ENCODE measurements at places on chromosomes 16 and 17.

GRCh38 chr16:3305109-3306068 lies at the start of the genes TIGD7 and ZNF75A:
Gene TIGD7 (minus strand): TSS chr16:3305430. CDS start chr16:3300614, 4,816 bp downstream.
Gene ZNF75A (plus strand): TSS chr16:3305497. CDS start chr16:3308429, 2,932 bp downstream.
- peak; percentile 58 for DNase-seq

- DNase-seq, result no peak
These were observed 16.3 kb downstream of the MYL4 start for GRCh38 chr17:47225436-47225858.

- DNase-seq, result no peak
These were observed 358.4 kb upstream of the CDH5 start for GRCh38 chr16:66008136-66008535.

- no peak for DNase-seq
These were observed 665 bp upstream of the GRIN2C start for GRCh38 chr17:74860229-74860871.

DNA sequence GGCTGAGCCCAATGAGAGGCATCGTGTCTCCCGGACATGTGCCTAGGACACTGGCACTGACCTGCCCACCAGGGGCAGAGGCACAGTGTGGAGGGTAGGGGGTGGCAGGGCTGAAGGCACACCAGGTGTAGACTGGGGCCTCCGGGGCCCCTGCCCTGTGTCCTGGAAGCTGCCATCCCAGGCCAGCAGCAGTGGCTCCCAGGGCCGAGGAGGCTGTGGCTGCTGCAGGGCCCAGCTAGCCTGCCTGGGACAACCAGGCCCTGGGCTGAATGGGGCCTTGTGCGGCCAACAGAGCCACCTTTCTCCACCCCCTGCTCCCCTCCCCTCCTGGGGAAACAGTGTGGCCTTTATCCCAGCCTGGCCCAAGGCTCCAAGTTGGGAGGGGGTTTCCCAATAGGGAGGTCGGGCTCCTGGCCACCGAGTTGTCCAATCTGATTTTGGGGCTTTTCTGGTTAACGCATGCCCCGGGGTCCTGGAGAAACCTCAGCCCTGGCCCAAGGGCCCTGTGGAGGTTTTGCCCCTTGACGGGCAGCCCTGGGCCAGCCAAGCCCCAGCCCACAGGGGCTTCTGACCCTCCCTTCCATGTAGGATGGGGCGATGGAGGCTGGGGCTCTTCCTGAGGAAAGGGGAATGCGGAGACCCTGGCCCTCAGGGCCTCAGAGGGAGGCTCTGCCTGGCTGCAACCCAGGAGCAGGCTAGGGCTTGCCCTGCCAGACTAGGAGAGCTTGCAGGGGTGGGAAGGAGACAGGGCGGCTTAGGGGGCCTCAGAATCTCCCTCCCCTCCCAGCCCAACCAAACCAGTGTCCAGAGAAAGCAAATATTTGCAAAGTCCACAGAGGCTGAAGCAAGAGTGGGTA lies 4.2 kb downstream of the MTSS2 start:
- DNase-seq, result no peak

DNA sequence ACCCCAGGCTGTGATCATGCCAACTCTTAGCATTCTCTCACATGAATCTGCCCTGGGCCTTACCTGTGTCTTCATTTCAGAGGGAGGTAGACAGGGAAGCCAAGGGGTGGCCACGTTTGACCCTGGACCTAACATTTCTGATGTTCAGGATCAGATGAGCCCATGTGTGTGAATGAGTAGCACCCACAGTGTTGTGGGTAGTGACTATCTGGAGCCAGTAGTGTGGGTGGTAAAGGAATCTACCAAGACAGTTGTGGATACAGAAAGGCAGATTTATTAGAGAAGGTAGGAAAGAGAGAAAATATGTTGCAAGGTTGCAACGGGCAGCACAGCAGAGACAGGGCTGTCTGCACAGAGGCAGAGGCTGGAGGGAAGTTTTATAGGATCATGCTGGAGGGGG lies 60.5 kb downstream of the TK2 start:
- no peak for DNase-seq

DNA sequence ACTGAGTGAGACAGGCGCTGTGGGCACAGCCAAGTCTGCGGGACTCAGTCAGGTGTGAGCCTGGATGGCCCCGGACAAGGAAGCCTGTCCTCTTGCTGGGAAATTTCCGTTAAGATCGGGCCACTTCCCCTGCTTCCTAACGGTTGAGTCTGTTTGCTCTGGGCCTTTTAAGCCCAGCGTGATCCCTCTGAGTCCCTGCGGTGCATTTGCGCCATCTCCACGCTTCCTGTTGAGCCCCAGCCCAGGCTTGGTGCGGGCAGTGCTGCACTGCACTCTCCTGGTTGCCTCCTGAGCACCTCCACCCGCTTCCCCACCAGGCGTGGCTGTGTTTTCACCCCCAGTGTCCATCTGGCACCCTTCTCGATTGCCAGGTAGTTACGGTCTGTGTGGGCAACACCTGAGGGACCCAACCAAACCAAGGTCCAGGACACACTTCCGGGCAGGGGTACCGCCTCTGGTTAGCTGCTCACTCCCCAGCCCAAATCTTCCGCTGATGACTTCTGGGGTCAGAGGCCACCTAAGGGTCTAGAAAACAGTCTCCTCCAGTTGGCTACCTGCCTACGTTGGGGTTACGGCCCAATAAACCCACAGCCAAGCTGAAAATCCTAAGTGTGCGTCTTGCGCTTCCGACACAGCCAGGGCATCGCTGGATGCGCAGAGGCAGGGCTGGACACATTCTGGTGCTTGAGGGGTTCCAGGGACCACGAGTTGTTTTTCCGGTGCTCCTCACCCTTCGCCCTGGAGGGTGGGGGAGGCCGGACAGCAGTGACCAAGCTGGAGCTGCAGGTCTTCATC lies 1.4 kb upstream of the SLC25A10 start:
- DNase-seq, result no peak

DNA sequence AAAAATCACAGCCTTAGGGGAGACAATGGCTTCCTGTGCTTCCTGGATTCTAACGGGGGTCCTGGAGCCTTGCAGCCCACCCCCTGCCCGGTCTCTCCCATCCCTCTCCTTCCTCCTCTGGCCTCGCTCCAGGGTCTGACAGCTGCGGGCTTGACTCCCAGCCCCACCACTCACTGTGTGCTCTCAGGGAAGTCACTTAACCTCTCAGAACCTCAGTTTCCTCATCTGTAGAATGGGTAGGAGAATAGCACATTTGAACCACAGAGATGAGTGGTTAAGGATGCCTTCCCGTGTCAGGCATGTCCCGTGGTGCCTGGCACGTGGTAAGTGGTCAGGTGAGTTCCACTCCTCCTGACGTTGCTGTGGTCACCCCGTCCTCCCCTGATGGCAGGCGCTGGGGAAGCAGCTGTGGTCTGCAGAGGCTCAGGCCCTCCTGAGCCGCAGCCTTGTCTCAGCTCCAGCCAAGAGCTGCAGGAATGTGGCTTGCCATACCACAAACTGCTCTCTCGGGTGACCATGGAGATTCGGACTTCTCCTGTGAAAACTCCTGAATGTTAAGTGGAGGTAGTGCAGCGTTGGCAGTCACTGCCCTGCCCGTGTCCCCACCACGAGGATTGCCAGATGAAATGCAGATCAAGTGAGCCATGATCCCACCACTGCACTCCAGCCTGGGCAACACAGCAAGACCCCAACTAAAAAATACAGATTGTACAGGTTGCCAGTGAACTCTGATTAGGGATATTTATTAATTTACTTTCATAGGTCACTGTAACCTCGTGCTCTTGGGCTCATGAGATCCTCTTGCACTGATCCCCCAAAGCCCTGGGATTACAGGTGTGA lies 85.7 kb downstream of the NT5M start:
- DNase-seq, result no peak

DNA sequence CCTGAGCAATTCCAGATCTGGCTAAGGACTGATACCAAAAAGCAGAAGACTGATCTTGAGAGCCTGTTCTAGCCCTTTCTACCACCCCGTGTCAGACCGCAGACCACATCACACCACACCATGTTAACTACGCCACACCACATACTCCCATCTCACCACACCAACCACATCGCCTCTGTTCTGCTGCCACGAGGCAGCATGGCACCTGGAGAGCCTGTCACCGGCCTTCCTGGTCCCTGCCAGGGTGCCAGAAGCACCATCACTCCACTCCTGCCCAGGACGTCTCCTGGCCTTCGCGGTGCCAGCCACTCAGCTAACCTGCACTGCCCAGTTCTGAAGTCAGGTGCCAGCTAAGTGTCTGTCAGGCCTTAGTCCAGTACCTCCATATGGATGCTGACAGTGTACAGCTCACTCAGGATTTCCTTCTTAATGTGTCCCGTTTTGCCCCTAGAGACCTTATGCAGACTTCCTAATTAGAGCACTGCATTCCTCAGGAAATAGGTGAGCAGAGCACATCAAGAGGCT lies 37.2 kb upstream of the BCAR1 start:
- DNase-seq, result peak; percentile 46

DNA sequence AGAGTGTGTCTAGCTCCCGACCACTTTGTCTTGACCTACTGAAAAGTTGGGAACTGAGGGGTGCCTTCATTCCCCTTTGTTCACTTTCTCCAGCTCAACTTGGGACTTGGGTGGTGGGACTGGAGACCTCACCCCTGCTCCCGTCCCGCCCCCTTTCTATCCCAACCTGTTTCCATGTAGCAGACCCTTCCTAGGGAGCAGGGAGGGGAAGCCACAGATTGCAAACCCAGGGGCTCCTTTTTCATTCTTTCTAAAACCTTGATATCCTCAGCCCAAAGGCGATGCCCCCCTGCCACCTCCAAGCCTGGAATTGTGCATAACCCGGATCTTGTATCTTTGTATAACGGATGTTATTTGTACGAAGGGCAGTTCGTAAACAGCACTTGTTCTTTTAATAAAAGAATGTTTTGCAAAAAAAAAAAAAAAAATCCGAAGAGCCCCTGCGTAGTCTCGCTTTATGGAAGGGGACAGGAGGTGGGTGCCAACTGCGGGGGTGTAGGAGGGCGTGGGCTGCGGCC lies 714 bp upstream of the CISD3 start:
- no peak for DNase-seq

GRCh38 chr17:61239327-61239726 lies 160.3 kb upstream of the TBX2 start:
- DNase-seq, result no peak

DNA sequence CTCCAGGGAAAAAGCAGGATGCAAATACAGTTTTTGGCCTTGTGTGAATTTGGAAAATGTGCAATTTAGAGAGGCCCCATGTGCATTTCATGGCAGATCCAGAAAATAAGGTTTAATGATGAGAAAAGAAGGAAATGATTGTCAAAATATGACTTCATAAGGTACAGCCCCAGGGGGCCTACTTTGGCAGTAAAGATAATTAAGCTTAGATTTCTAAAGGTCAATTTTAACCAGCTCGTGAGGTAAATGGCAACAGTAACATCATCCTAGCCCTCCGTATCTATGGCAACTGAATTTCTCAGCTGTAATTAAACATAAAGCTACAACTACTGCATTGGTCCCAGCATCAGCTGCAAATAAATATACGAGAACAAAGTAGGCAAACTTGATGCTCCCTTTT lies 30.0 kb upstream of the PRSS54 start:
- DNase-seq, result no peak

- DNase-seq, result no peak
These were observed 213.1 kb downstream of the SEC14L1 start for GRCh38 chr17:77353684-77354419.

- no peak for DNase-seq
These were observed 167.9 kb downstream of the CCT6B start for GRCh38 chr17:34793231-34793908.

DNA sequence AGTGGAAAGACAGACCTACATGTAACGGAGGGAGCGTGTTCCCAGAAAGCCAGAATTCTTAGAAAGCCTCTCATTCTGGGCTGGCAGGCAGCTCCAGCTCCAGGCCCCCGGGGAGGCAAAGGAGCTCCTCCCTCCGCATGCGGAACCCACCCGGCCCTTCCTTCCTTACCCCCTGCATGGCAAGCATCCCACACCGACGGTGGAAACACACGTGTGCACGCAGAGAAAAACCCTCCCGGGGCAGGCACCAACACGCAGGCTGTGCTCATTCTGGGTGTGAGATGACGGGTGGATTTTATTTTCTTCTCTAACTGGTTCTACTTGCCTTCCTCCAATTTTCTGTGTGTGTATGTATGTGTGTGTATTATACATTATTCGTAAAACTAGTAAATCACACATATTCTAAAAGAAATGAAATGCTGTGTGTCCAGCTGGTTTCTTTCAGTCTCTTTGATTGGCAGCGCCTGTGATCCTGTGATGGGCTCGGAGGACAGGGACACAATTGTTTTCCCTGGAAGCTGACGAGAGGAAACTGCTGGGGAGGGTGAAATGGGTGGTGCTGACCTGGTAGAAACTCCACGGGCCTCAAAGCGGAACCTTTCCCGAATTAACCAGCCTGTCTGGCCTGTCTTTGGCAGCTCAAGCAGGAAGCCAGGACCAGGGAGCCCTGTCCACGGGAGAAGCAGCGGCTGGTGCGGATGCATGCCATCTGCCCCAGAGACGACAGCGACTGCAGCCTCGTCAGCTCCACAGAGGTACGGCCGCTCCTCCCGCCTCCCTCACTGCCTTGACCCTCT lies 22.2 kb downstream of the CARD14 start:
- DNase-seq, result no peak

DNA sequence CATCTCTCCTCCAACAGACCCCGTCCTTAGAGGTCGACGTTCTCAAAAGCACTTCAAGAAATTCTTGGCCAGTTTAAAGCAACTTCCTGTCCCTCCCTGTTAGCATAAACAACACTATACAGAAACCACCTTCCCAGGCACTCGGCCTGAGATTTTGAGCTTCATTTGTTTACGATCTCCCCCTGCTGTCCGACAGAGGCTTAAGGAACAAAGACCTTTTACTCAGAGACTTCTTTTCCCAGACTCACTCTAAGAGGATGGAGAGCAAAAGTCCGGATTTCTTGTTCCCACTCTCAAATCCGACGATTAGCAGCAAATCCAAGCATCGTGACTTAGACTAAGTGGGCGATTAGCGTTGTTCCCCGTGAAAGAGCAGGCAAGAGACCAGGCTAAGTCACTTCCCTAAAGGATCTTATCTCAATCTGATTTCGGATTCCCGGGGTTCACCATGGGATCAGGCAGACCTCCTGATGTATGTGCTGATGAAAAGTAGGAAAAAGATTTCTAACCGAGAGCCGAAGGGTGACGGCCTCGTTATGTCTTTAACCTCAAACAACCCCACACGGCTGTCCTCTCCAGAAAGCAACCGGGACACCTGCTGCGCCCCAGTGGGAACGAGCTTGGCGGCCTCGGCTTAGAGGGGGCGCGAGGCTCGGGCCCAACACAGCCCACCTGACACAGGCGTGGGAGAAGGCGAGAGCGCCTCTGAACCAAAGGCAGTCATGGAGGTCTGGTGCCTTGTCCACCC lies 598 bp downstream of the INPP5K start:
- no peak for DNase-seq

GRCh38 chr17:862582-862981 lies 80.4 kb downstream of the MRM3 start:
- DNase-seq, result no peak

DNA sequence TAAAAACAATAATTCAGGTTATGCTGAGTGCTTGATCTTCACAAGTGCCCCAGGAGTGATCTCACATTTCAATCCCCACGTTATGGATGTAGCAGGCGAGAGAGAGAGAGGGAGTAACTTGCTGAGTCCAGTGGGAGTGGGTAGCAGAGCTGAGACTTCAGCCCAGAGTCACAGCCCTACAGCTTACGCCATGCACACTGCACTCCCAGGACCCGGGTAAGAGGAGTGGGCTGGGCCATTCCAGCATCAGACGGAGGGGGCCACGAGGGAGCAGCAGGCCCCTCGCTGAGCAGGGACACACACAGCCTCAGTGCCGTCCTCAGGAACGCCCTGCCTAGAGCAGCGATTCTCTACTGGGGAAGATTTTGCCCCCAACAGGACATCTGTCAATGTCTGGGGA lies 9.8 kb upstream of the KIF19 start:
- no peak for DNase-seq

All from stimulated activated CD8-positive, alpha-beta memory T cell treated with anti-CD3 and anti-CD28 coated beads, Interleukin-12 subunit alpha, Interleukin-12 subunit beta, amount 100 ng/mL, for 1 hour (primary cell).